HCEC 1CT (cell line): ENCODE measurements at places on chromosomes 4 and X.

- DNase-seq, result peak; percentile 66
These were observed 552 bp downstream of the ADH5 start for GRCh38 chr4:99088023-99088449.

GRCh38 chr4:79578606-79579005 is 170.6 kb upstream of the GK2 start:
- no peak for DNase-seq

DNA sequence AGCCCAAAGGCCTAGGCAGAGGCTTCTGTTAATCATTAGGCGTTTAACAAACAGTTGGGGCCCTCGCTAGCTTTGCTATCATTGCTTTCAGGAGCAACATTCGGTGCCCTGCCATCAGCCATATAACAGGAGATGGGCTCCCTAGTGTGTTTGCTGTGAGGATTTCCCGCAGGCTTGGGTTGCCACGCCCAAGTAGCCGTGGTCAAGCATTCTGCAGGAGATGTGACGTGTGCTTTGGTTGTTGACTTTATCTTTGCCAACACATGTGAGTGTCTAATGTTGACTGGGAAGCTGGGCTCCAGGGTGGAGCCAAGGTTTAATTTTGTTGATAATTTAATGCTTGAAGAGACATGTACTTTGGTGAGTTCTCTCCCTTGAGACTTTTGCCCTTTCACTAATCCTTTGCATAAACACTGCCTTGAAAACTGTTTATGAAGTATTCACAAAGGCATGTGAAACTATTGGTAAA is 184.6 kb upstream of the KIT start:
- no peak for DNase-seq

DNA sequence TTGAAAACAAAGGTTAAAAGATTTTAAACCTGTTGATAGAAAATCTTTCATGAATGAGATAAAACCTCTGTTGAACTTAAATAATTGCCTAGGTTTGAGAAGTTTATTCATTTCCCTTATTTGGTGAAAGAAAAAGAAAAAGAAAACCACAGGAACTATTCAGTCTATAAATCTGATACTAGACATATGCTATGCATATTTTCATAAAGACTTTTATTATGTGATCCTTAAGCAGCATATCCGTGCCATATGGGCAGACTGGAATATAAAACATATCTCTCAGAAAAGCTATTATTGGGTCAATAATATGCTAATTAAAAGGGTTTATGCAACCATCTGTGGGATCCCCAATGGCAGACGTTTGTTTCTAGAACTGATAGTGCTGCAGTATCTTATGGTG is 178.7 kb downstream of the RASL11B start:
- DNase-seq, result no peak

DNA sequence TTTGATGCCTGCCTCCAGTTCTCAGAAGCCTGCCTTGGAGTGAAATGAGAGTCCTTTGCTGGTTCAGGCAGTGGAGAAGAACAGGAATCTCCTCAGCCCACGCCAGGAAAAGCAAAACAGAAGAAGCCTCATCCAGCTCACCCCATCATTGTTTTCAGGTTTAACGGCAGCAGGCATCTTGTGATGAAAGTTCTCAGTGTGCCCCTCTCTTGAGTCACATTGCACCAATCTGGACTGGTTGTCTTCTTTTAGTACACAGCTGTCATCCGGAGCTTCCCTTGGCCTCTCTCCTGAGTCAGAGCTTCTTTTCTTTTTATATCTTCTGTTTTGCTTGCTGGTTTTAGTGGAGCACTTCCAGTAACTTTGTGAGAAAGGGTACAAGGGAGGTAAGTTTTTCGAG is 50.9 kb downstream of the TSPAN7 start:
- no peak for DNase-seq

DNA sequence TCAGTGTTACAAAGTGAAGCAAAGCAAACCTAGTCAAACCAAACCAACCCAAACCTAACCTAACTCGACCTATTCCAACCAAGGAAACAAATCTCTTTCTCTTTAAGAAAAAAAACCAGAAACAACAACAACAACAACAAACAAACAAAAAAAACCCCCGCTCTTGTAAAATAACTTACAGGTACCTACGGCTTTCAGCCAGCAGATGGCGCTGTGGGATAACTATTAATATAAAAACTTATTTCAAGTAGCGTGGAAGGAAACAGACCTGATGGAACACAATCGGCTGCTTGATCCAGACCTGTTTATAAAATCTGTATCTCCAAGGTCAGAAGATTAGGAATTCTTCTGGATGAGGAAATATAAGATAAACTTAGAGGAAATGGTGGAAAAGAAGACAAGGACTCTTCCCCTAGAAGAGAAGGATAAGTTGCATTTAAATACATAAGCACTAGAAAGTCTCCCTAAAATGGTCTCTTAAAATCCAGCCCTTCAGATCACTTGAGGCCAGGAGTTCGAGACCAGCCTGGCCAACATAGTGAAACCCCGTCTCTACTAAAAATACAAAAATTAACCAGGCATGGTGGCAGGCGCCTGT is 34.4 kb upstream of the CDKL5 start:
- DNase-seq, result peak; percentile 37

- no peak for DNase-seq
These were observed 96.5 kb downstream of the PDGFC start for GRCh38 chr4:156875055-156875454.

- no peak for DNase-seq
These were observed 376.0 kb downstream of the RAB28 start for GRCh38 chr4:13108096-13108495.

DNA sequence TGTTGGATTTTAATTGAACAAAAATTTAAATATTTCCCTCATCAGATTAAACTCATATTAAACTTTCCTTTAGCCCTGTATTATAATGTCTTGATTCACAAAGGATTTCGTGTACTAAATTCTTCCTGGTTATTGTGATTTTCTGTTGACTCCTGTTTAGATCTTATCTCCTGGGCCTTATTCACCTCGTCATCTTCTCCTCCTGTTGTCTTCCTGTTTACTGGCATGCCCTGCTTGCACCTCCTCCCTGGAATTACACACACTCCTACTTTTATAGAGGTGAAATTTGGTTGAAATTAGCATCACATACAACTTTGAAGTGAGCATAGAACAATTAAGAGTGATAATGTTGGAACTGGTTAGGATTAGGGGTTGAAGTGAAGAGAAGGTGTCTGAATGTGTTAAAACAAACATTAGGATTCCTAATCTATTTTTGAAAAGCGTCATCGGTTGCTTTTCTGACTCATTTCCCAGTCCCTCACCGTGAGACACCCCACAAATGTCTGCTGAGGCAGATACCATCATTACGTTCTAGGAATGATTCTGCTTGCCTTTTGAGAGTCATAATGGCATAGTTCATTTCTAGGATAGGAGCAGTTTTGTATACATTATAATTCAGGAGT is 32.5 kb downstream of the TLL1 start:
- peak; percentile 18 for DNase-seq

DNA sequence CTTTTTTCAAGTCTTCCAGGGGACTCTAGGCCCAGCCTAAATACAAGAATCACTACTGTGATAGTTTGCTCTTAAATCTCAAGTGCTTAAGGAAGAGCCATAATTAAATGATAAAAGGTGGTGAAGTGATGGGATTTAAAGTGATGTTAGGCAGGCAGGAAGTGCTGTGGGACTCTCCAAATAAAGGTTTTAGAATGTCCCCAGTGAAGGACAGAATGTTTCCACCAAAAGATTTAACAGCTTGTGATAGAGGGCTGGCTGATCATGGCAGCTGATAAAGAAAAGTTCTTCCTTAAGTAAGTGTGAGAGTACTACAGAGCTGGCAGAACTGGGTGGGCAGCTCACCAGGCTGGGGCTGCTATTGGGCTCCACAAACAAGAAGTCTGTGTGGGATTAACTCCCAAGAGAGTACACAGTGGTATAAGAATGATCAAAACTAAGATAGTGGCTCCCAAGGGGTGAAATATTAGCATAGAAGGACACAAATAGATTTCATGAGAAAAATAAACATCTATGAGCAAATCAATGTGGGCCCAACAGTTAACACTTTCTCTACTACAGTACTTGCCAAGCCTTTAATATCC is 637.2 kb upstream of the CPEB2 start:
- DNase-seq, result no peak

- DNase-seq, result peak; percentile 52
These were observed 2.2 kb downstream of the PLXNB3 start for GRCh38 chrX:153766098-153766817.

- DNase-seq, result no peak
These were observed 183.0 kb upstream of the PGRMC2 start for GRCh38 chr4:128470492-128471053.

- DNase-seq, result no peak
These were observed 35.4 kb downstream of the JADE1 start for GRCh38 chr4:128844931-128845330.

- no peak for DNase-seq
These were observed 623.5 kb downstream of the FSTL5 start for GRCh38 chr4:161540265-161540664.

- no peak for DNase-seq
These were observed 90.6 kb downstream of the SNCA start for GRCh38 chr4:89746377-89746776.

DNA sequence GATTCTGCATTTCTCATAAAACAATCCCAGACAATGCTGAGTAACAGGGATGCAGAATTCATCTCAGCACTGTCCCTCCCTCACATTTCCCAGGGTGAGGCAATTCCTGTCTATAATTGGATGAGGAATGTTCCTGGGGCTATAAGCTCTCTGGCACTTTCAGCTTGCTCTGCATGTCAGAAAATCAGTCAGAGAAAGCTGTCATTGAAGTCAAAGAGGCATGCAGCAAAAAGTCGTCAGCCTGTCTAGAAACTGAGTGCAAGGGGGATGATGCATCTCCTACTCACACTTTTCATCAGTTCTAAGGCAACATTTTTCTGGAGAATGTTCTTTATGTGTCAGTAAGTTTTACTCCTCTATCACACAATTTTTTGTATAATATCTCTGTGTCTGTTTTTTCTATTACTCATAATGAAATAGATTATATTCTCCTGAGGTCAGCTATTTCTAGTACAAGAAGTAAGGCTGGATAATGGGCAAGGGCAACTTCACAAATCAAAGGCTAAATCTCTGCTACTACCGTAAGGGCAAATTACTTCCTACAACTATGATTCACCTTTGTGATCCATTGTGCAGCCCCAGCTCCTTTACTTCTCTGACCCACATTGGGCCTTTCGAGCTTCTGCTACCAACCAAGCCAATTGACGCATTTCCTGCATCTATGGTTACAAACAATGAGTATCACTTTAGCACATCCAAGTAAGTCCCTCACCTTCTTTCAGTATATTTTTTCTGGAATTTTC is 56.0 kb downstream of the TASL start:
- DNase-seq, result peak; percentile 3

GRCh38 chr4:64001229-64001898 is 407.9 kb downstream of the TECRL start:
- no peak for DNase-seq

DNA sequence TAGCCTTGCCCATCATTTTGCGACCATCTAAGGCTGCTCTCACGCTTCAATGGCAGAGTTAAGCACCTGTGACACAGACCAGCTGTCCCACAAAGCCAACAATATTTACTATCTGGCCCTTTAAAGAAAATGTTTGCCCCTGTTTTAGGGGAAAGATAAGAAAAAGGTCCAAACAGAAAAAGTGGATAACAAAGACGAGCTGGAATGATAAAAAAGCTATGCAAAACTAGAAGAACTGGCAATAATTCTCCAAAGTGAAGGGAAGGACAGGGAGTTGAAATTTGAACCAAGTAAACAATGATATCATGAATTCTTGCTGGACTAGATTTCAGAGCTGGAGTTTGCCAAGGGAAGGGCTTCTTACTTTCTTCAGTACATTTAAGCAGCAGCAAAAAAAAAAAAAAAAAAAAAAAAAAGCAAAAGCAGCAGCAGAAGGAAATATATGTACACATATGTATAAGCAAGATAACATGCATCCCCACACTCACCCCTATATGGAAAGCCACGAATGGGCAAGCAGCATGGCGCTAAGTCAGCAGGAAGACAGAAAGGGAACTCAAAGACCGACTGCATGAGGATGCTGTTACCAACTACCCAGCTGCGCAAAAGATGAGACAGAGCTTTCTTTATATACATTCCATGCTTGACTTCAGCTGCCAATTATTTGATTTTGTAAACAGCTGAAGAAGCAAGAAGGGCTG is 12.5 kb downstream of the TRAPPC2 start:
- peak; percentile 47 for DNase-seq

DNA sequence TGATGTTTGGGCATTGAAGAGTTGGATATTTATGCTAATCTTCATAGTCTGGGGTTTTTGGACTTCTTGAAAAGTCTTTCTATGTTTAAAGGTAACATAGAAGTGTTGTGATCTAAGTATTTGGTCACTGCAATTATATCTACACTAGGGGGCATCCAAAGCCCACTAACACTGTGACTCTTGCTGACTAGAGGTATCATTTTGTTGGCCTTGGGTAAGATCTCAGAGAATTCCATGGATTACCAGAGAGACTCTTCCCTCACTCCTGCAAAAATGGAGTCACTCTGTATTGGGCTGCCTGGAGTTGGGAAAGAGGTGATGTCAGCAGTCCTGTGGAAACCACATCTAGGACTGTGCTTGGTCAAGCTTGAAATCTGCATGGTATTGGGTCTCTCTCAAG is 1077.6 kb downstream of the FAM133A start:
- no peak for DNase-seq

DNA sequence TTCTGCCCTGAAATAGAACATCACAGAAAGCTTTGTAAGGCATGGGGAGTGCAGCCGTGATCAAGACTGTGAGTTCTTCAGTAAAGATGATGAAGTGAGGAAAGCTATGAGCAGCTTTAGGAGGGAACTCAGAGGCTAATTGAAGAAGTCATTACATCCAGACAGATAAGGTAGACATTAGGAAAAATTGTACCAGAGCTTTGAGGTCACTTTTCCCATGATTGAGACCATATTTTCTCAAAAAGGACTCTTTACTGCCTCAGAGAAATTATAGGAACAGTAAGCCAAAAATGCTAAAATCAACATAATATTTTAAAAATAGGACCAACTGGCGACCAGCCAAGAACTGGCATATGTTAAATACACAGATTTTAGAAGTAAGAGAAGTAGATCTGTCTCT is 11.2 kb downstream of the CHST7 start:
- no peak for DNase-seq

DNA sequence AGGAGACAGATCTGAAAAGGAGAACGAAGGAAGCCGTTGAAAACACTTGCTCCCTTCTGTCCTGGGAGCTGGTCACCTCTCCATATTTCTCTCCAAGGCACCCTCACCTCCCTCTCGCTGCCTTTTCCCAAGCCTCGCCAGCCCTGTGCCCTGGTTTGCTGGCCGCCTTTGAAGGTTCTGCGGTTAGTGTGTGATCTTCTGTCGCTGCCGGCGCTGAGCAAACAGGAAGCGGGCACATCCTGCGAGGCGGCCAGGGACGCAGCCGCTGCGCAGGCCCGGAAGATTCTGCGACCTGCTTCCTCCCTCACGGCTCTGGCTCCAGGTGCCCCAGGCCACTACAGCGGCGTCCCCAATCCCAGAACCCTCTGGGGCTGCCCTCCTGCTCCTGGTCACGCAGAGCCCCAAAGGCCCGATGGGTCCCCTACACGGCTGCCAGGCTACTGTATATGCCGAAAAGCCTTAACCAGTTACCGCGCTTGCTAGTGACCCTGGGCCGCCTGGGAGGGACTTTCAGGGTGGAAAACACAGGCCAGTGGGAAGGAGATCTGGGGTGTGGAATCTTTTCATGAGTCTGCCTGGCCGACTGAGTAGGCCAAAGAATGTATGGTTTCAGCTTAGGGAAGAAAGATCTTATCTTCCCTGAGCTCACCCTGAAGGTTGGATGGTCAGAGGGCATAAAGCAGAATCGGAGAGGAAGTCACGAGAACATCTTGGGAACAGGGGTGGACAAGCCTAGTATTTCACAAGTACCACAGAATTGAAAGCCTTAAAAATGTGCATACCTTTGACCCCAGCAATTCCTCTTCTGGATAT is 2.3 kb upstream of the SASH3 start:
- DNase-seq, result no peak

- DNase-seq, result no peak
These were observed 15.3 kb downstream of the COQ2 start for GRCh38 chr4:83269256-83269655.
